ENCODE measurements at places on chromosomes 4 and X.

- DNase-seq: no peak
Measured at GRCh38 chr4:32219306-32220075, 1499.3 kb downstream of the PCDH7 start.

DNA sequence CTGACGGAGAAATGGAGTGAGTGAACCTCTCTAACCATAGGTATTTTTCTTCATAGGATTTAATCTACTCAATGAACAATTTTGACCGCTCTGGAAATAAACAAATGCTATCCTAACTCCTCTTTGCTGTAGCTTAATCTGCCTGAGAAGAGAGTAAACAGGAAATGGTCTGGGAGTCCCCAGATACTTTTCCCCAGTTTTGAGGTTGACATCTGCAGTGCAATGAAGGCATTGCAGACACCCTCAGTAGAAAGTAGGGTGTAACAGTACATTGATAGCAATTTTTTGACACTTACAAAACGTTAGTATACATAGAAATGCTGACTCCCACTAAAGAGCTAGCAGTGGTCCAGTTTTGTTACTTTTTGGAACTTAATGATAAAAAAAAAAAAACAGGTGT, 495.9 kb upstream of the FAM241A start:
- DNase-seq: no peak

DNA sequence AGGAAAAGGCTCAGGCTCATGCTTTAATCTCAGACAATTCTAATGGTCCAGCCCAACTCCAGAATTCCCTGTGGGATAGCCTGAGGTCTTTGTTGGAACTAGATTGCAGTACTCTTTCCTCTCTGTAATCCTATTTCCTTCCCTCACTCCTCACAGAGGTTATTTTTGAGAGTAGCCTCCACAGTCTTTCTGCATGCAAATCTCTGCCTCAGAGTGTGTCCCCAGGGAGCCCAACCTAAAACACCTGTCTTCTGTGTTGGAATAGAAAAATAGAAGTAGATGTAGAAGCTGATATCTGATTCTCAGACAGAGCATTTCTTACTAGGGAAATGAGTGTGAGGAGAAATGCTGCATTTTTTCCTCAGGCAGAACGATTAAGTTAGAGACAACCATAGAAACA, 915.5 kb upstream of the EPHA5 start:
- DNase-seq: no peak

DNA sequence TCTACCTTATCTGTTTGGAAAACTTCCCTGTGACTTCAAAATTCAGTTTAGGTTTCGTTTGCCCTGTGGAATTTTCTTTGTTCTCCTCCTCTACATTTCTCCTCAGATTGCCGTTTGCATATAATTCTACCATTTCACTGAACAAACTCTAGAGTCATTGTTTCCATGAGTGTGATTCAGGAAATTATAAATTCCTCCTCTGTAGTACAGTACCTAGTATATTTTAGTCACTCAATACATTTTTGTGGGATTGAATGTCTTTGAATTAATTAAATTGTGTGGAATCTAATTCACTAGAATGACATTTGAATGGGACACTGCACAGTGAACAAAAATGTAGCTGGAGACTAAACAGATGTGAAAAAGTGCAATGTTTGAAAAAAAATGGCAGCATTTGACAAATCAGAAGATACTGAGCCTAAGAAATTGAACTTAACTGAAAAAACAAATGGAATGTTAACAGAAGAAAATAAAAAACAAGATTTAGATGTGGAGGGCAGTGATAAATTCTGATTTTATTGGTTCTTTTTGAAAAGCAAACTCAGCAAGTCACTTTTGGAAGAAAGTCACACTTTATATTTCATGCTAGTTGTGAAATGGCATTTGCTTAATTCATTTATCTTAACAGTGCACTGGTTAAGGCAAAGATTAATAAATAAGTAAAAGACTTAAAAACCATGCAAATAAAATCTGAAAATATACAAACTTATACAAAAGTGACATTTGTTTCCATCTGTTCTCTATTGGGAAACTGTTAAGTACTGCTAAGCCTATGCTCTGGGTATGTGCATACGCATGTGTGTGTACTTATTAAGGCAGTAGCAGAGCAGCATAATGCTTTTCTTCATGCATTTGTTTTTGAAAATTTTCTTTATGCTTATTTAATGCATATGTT, 512.3 kb downstream of the FAT4 start:
- DNase-seq: no peak

DNA sequence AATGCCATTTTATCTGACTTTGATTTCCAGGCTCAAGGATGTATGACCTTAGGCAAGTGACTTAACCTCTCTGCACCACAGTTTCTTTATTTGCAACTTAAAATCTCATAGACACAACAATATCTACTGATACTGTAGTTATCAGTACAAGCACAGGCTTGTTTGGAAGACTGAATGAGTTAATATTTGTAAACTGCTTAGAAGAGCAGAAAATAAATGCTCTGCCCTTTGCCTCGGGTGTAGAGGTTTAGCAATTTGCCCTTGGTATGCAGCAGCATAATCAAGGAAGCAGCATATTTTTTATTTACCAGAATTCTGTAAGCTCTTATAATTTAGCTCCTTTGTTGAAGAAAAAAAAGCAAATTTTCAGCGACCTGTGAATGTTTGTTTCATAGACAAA, 2.9 kb upstream of the CXCL1 start:
- DNase-seq: no peak

DNA sequence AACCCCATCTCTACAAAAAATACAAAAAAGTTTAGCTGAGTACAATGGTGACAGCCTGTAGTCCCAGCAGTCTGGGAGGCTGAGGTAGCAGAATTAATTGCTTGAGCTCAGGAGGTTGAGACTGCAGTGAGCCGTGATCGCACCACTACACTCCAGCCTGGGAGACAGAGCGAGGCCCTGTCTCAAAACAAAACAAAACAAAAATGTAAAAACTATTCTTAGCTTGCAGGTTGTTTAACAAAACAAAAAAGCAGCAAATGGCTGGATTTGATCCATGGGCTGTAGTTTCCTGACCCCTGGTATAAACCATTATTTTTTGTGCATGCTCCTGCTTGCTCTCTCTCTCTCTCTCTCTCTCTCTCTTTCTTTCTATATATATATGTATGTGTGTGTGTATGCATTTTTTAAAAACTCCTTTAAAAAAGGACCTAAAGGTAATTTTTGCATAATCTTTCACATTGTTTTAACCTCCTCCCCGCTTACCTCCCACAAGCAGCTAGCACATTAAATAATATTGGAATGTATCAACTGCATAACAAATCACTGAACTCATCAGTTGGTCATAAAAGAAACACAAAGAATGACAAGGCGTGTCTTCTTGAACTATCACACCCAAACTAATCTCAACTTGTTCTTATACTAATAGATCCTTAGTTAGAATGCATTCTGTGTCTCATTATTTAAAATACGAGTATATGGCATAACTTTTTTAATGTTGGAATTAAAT, 4.8 kb downstream of the AREG start:
- no peak for DNase-seq

Measured in immature natural killer cell (primary cell).